ENCODE measurements at places on chromosomes 4 and X.

DNA sequence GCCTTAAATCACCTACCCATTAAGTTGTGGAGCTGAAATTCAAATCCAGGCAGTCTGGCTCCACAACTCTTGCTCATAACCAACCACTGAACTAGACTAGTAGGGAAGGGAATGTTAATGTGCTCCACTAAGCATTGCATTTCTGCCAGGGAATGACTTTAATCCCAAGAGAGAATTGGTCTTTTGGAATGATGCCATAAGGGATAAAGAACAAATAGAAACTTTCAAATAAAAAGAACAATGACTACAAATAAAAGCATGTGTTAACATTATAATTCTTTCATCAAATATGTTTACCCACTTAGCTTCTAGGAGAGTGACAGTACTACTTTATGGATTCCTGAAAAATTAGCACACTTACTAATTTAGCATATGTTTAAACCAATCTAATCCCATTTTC is 905.9 kb downstream of the CENPC start:
- no peak for DNase-seq

- DNase-seq: no peak
These were observed 24.9 kb downstream of the CXCL8 start for GRCh38 chr4:73765296-73765695.

GRCh38 chrX:114650351-114650750 is 66.5 kb downstream of the HTR2C start:
- peak; percentile 2 for DNase-seq

DNA sequence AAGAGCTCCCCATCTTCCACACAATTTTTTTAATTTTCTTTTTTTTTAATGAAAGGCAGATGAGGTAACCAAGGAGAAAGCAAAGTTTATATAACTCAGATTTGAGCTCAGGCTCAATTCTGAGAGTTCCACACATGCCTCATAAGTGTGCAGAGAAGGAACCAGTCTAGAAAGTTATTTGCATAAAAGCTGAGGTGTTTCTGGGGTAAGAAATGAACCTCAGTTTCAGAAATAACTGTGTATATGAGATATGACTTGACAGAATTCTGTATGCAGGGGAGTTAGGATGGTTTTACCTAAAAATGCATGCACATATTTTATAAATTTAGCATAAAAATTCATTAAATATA is 51.3 kb downstream of the DTHD1 start:
- DNase-seq: no peak

DNA sequence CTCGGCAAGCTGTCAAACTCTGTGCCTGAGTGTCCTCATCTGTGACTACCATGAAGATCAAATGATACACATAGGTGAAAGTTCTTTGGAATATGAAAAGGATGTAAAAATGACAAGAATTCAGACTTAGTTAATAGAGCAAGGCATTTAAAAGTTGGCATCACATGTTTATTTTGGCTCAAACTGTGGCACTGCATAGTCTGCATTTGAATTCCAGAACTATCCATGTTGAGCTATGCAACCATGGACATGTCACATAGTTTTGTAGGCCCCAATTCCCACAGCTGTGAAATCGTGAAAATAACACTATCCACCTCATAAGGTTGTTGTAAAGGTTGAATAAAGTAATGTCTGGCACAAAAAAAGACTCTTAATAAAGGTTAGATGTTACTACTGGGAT is 33.9 kb downstream of the AFF2 start:
- DNase-seq: no peak

GRCh38 chr4:151000747-151001429 is 14.2 kb downstream of the LRBA start:
- no peak for DNase-seq

GRCh38 chr4:40307627-40308497 is 27.3 kb upstream of the CHRNA9 start:
- DNase-seq: no peak

GRCh38 chr4:151676301-151676700 is 84.5 kb downstream of the GATB start:
- no peak for DNase-seq

DNA sequence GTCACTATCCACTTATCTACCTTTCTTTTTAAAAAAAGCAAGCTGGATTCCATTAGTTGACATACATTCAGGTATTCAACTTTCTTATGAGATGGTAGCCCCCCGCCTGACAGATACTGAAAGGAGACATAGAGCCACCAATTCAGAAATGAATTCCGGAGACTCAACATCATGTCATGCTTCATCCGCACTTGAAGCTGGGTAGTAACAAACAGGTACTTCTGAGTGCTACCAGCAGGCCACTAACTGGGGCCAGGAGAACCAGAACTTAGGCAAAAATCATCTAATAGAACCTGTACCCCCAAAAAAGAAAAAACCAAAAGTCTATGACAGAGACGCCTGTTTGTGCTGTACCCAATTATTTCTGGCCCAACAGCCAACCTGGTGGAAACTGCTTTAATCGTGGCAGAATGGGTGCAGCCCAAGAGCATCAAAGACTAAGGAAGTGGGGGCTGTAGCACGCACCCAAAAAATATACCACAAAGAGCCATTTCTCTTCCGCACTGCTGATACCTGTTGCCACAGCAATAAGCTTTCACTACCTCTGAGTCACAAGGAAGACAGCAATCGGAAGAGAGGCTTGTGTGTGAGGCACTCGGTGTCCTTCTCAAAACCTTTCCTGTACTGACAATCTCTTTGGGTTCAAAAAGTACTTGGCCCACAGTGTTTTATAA is 84.8 kb downstream of the AFAP1 start:
- DNase-seq: no peak

DNA sequence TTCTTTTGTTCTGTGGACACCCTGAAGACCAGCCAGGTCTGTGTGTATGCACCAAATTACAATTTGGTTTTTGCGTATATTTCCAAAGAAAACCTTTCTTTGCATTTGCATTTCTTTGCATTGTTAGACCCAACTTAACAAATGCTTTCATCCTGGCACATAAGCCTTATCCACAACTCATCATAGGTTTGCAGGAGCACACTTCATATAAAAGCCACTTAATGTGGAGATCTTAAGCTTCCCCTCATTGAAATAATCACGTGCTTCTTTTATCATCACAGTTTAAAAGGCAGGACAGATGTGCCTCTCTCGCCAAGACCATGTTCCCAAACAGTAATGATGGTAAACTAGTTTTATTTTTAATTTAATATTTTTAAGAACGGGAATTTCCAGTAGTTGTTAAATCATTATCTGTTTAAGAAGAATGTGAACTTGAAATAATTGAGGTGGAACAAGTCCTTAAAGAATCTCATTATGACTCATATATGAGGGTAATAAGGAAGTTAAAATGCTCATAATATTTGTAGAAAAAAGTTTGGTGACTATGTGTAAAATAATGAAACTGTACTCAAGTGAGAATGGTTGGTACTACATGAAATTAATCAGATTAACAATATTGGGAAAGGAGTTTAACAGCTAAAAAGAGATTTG is 65.5 kb downstream of the GLRA3 start:
- no peak for DNase-seq

GRCh38 chrX:63930140-63930539 is 145.1 kb upstream of the ARHGEF9 start:
- DNase-seq: peak; percentile 0

DNA sequence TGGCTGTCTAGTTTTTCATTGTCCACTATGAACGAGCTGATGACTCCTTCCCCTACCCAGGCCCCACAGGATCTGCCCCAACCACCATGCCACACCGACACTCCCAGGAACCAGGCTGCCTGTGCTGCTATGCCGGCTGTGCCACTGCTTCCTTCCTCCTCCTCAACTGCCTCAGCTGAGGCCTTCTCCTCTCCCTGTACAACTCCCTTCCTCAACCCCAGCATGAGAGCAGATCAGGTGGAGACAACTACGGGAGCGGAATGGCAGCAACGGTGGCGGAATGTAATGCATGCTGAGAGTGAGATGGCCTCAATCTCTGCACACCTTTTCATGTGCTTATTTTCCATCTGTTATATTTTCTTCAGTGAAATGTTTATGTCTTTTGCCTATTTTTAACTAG is 76.3 kb upstream of the ASB12 start:
- DNase-seq: no peak

DNA sequence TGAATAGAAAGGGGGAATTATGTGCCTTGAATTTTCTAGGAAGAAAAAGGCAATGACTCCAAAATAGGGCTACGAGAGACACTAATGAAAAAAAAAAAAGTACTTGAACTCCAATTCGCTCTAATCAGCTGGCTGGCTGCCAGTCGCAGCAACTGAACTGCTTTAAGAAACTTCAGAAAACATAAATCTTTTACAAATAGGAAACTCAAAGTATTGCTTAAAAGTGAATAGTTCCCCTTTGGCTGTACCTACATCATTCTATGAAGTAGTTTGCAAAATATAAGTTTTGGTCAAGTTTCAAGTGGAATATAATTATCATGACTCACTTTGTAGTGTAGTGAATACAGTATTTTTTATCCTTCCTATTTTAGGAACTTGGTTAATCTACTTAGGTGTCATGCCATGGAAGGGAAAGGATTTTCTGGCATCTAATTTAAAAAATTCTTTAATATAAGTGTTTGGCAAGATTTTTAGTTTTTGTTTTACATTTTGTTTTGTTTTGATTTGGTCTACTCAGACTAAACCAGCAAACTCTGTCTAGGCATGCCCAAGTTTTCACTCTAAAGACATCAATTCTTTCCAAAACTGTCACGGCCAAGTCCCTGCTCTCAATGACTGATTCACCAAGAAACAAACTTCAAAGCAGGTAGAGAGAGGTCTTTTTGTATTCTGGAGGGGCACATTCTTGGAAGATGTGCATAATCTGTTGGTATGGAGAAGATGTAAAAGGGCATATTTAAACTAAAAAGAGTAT is 382.4 kb upstream of the GALNT7 start:
- DNase-seq: no peak

- DNase-seq: no peak
These were observed 13.2 kb upstream of the CLDN24 start for GRCh38 chr4:183335369-183335940.

GRCh38 chr4:106996490-106996889 is 39.6 kb downstream of the DKK2 start:
- DNase-seq: no peak

DNA sequence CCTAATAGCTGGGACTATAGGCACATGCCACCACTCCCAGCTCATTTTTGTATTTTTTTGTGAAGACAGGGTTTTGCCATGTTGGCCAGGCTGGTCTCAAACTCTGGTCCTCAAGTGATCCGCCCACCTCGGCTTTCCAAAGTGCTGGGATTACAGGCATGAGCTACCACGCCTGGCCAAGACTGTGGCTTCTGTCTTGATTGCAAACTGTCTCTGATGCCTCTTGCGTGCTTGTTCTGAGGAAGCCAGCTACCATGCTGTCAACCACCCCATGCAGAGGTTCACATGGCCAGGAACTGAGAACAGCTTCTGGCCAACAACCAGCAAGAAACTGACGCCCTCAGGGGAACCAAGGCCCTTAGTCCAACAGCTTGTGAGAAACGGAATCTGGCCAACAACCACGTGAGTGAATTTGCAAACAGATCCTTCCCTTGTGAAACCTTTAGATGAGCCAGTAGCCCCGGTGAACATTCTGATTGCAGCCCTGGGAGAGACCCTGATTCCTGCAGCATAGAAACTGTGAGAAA is 71.2 kb downstream of the SUPT20HL2 start:
- DNase-seq: no peak

GRCh38 chr4:169385376-169385775 is 114.6 kb upstream of the SH3RF1 start:
- no peak for DNase-seq

GRCh38 chr4:130329036-130329435 is 1233.1 kb downstream of the C4orf33 start:
- no peak for DNase-seq

GRCh38 chr4:113499696-113500095 is 261.8 kb downstream of the CAMK2D start:
- no peak for DNase-seq

DNA sequence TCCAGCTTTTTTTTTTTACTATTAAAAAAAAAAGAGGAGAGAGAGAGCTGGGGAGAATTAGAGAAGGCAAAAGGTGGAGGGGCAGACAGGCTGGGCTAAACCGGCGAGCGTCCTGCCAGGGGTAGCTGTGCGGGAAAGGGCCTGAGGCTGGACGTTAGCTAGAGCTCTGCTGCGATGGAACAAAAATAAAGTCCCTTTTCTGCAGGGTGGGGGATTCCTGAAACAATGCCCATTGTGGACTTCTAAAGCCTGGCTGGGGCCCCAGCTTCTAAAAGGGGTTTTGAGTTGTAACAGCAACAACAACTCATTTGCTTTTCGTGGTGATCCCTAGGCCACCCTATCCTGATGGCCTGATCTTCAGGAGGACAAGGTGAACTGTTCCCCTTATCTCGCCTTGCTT is 311.7 kb downstream of the FBXW7 start:
- no peak for DNase-seq

DNA sequence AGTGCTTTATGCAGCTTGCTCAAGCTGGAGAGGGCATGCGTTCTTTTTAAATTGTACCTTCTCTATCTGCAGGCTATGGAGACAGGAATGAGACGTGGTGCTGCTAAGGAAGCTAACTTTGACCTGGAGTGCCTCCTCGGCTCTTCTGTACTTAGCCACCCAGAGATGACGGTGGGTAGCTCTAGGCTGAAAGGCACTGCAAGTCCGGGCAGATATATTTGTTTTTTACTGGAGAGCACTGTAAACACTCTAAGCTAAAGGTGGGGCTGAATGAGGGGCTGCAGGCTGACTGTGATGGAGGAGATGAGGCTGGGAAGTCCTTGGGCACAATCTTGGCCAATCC is 12.1 kb downstream of the ELF4 start:
- DNase-seq: no peak

DNA sequence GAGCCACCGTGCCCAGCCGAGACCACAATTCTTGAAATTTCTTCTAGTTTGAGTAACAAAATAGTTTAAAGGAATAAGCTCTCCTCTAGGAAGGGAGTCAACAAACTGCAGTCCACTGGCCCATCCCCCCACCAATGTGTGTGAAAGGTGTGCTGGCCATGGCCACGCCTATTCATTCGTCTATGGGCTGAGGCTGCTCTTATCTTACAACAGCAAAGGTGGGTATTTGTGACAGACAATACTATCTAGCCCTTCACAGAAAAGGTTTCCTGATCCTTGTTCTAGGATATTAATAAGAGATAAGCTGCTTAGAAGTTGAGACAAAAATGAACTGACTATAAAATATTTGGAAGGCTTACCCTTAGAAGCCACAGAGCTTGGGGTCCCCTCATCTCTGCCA is 41.2 kb downstream of the BEND2 start:
- DNase-seq: no peak

DNA sequence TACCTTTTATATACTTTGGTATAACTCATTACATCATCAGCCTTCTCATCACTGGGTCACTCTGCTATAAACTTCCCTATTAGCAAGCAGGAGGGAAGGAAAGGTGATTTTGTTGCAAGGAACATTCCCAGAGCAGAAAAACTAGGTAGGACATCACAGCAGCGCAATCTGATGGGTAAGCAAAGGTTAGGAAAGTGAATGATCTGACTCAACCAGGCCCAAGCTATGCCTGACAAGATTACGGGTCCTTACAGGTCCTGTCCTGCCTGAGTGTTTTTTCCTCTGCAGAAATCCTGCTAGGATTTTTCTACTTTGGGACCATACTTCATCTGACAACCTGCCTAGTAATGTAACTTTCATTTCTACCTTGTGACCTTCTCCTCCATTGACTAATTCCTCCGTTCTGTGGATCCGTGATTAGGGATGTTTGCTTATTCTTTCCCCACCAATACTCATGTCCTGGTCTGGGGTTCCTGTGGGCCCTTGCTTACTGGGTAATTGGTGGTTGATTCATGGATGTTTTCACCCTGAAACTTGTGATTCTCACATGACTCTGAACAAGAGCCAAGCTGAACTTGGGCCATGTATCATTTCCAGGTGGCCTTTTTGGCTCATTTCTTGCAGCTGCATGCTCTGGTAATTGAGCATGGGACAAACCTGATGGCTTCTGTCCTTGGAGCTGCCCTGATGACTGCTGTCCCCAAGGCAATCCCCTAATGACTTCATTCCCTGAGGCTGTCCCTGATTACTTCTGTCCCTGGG is 111.9 kb upstream of the KIT start:
- DNase-seq: no peak

Data from brain (organoid and tissue), 16 donors.